ENCODE measurements at places on chromosomes 1 and 21.

DNA sequence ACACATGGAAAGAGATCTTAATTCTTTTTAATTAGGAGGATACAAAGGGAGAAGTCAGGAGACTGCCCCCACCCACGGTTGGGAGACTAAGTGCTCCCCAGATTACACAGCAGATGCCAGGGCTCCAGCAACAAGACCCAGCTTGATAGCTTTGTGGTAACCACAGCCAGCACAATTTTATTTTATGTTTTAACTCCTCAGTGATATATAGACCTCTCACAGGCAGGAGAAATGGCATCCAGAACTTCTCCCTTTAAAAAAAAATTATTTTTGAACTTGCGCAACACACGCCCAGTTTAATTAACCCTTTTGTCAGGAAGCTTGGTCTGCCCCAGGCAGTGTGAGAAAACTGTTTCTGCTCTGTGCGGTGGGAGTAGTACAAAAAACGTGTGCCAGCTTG lies 62.6 kb upstream of the ACOT11 start:
- DNase-seq: no peak

- DNase-seq: no peak
Measured at GRCh38 chr1:30146448-30146847, 576.9 kb downstream of the MATN1 start.

DNA sequence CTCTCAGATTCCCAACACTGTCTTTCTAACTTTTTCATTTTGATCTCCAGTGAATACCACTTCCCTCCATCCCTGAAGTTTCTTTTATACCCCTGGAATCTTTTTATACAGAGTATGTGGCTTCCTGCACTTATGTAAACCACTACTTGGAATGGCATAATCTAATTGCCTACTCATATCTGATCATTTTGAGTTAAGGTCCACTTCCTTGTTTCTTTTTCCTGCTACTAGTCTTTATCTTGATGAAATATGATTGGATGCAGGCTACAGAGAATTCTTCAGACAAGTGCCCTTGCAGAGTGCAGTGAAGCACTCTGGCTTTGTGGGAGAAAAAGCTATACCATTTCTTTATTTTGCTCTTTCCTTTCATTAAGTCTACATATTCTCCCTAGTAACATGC lies 325.3 kb upstream of the ADAMTS5 start:
- no peak for DNase-seq

DNA sequence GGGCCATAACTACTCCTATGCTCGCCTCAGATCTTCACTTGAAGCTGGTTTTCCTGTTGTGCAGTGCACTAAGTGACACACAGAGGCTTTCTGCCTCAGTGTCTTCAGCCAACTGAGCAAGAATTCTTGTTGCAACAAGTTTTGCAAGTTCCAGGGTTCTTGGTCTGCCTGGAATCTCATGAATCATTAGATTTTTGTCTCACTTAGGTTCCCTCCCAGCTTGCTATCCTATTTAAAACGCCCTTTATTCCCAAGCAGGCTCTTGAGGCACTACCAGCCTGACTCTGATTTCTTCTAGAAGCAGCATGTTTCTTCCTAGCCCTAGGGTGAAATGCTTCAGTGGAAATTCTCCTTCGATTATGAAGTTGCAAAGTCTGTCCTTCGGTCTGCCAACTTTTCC lies 158.8 kb downstream of the C1orf21 start:
- DNase-seq: no peak

DNA sequence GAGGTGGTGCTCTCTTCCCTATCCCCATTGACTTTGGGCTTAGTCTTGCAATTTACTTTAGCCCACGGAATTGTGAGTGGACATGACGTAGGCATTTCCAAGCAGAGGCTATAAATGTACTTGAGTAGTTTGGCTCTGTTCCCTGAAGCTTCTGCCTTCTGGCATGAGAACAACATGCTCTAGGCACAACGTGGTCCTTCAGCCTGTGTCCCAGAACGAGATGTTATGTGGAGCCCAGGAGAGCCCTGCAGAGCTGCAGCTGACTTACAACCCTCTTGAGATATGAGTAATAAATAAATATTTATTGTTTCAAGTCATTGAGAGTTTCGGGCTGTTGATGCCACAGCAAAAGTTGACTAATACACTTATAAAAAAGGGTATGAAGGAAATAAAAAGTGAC lies 105.2 kb upstream of the HMGB4 start:
- no peak for DNase-seq

DNA sequence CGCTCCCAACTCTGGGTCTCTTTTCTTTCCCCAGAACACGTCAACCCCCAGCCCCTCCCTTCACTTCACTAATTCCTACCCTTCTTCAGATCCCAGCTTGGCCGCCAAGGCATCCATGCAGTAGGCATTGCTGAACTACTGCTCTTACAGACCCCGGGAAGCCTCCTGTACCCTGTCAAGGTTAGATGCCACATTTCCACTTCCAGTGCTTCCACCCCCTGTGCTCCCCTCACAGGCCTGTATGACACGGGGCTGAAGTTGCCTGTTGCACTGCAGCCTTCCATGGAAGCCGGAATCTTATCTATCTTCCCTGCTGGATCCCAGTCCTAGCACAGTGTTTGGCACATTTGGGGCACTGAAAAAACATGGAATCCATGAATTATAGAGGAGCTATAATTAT lies 99.0 kb upstream of the SOD1 start:
- no peak for DNase-seq

GRCh38 chr1:24123611-24124010 lies 11.7 kb upstream of the MYOM3 start:
- no peak for DNase-seq

DNA sequence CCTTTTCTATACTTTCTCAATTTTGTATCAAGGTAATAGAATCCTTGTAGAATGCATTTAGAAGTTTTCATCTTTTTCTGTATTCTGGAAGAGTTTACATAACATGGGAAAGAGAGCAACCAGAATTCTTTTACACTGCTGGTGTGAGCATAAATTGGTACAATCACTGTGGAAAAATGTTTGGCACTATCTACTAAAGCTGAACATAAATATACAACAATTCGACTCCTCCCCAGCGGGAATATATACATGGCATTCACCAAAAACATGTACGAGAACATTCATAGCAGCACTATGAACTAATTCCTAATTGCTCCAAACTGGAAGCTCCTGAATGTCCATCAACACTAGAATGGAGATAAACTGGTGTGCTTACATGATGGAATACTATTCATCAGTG lies 1.8 kb upstream of the ACBD6 start:
- no peak for DNase-seq

All from T-helper 2 cell (primary cell).